ENCODE measurements at places on chromosomes 7 and 10.

- no peak for DNase-seq
Observed at GRCh38 chr7:47301105-47301477, 280.8 kb downstream of the TNS3 start.

- no peak for DNase-seq
Observed at GRCh38 chr10:52220947-52221346, 93.1 kb upstream of the DKK1 start.

- DNase-seq: no peak
Observed at GRCh38 chr7:50202052-50202555, 102.4 kb upstream of the IKZF1 start.

DNA sequence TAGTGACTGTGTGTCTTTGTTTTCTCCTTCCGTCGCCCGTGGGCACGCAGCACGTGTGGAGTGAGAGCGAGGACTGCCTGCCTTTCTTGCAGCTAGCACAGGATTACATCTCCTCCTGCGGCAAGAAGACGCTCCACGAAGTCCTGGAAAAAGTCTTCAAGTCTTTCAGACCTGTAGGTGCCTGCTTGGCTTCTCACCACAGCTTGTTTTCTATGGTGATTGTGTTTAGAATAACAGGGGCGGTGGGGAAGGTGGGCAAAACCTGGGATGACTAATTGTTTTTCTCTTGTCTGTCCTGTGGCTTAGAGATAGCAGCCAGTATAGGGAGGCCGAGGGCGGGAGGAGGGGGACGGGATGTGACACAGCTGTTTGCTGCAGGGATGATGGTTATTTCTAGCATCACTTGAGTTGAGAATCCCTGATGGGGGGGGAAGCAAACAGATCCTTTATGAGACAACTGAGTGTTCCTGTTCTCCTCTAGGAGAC is 11.4 kb downstream of the MTURN start:
- no peak for DNase-seq

GRCh38 chr10:95694665-95695064 is 938 bp upstream of the TCTN3 start:
- no peak for DNase-seq

DNA sequence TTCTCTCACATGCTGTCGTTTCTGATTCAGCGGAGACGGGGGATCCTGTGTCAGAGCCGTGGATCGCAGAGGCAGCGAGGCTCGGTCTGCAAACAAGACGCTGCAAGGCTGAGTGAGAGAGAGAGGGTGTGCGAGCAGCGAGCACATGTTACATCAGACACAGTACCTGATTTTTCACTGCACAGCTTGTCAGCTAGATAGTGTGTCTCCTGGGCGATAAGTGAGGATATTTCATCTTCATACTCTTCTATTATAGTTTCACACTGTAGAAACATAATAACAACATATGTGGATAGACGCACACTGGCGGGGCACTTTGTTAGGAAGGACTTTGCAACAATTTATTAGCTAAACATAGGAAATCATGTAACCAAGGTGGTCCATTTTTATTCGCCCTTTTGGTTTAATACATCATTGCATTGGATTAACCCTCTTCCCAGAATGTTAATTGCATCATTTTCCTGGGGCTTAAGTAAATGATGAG is 39.5 kb downstream of the CNPY1 start:
- DNase-seq: no peak

- no peak for DNase-seq
Observed at GRCh38 chr10:44873160-44873559, 38.0 kb upstream of the TMEM72 start.

DNA sequence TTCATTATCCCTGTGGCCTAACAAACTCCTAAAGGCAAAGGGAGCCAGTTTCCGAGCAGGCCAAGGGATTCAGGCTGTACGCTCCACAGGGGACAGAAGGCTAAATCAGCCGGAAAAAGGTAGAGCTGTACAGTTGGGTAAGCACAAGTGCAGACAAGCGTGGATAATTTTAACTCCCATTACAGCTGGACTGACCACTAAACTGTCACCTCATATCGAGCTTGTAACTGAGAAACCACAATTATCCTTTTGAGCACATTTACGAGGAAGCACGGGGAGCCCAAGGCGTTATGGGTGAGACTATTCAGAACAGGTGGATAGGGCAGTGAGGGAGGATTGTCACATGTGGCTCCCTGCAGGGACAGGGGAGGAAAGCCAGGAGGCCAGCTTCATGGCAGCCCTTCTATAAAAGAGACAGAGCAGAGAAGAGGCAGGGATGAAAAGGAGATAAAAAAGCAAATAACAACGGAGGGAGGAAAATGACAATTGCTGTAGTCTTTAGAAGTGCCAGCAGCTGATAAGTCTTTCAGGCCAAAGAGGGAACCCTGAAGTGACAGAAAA is 288.0 kb downstream of the FGFR2 start:
- no peak for DNase-seq

GRCh38 chr10:17665747-17666146 is 21.8 kb downstream of the STAM start:
- no peak for DNase-seq

- no peak for DNase-seq
Observed at GRCh38 chr7:105723572-105723971, 142.3 kb upstream of the EFCAB10 start.

GRCh38 chr10:100185364-100186252 is at the start of gene ERLIN1:
Gene ERLIN1, minus strand, starts transcription at chr10:100186029. Its CDS starts 403 bp downstream, at chr10:100185626.
- DNase-seq: peak; percentile 78

GRCh38 chr7:155458878-155459699 is 1.2 kb downstream of the EN2 start:
- no peak for DNase-seq

DNA sequence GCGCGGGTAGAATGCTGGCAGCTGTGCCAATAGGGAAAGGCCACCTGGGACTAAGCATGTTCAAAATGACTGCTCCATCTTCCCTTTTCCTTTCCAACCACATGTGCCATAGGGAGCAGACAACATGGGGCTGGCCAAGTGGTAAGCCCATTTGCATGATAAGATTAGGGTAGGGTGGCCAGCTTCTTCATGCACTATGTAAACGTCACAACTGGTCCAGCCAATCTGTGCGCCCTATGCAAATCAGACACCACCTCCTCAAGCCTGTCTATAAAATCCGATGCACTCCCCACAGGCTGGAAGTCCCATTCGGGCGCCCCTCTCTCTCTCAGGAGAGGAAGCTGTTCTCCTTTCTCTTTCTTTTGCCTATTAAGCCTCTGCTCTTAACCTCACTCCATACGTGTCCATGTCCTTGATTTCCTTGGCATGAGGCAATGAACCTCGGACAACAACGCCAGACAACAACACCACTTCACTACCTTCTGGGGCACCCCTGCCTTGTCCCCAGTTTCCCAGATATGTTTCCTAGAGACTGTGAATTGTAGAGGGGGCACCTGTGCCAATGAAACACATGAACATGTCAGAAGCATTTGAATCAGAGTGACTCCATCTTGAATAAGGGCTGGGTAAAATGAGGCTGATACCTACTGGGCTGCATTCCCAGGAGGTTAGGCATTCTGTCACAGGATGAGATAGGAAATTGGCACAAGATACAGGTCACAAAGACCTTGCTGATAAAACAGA is 19.1 kb upstream of the EXOC6 start:
- no peak for DNase-seq

- no peak for DNase-seq
Observed at GRCh38 chr7:151442776-151443496, 3.0 kb upstream of the CRYGN start.

DNA sequence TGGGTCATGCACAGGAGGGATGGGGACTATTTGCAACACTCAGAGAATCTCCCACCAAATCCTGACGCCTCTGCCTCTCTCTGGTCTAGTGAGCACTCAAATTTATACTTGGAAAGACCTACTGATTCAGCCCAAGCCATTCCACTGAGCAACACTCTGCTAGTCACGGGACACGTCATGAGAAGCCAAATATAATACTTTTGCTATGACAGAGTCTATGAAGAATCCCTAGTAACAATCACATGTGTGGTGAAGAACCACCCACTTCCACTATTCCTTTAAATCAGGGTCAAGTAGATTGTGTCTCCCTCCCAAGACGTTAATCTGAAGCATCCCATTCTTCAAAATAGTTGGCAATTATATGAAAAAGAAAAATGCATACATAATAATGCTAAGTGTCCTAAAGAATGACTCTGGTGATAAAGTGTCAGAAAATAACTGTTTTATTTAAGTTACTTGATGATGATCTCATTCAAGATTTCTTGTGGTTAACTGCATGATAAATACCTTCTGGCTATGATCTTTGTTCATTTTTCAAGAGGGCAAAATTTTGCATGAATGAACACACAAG is 28.5 kb downstream of the CHCHD3 start:
- no peak for DNase-seq

- no peak for DNase-seq
Observed at GRCh38 chr10:42650374-42650773, 12.0 kb upstream of the ZNF33B start.

DNA sequence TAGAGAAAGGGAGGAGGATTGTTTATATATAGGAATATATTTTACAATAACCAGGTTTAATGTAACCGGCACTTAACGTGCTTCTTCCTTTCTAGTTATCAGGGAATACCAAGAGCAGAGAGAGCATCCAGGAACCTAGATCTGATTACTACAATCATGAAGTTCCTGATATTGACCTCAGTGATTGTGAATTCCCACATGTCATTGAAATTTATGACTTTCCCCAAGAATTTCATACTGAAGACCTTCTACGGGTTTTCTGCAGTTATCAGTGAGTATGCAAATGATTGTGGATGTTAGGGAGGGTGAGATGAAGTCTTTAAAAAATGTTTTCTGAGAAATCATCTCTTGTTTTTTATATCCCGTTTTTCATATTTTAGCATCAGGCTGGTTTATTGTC is 36.6 kb downstream of the LOXL4 start:
- DNase-seq: no peak

GRCh38 chr10:24889639-24890038 is 62.8 kb downstream of the PRTFDC1 start:
- DNase-seq: no peak

DNA sequence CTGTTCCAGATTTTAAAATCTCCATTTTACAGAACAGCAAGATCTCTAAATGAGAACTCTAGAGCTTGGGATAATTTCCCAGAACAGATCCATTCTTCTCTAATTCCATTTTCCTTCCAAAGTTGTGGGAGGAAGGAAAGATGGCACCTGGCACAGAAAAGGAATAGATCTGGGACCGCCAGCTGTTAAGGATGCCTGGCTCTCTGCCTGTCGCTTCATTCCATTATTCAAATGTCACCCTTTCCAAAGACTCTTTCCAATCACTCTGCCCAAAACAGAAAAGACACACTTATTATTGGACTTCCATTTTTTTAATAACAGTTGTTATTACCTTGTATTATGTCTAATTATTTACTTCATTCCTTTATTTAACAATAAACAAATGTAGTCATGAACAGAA is 751 bp upstream of the OR9A2 start:
- DNase-seq: no peak

GRCh38 chr7:92622030-92622429 is 31.8 kb upstream of the FAM133B start:
- no peak for DNase-seq

GRCh38 chr7:44394112-44394447 is 68.7 kb upstream of the CAMK2B start:
- no peak for DNase-seq

GRCh38 chr7:100069991-100070390 is 11.5 kb downstream of the ZNF3 start:
- DNase-seq: no peak

DNA sequence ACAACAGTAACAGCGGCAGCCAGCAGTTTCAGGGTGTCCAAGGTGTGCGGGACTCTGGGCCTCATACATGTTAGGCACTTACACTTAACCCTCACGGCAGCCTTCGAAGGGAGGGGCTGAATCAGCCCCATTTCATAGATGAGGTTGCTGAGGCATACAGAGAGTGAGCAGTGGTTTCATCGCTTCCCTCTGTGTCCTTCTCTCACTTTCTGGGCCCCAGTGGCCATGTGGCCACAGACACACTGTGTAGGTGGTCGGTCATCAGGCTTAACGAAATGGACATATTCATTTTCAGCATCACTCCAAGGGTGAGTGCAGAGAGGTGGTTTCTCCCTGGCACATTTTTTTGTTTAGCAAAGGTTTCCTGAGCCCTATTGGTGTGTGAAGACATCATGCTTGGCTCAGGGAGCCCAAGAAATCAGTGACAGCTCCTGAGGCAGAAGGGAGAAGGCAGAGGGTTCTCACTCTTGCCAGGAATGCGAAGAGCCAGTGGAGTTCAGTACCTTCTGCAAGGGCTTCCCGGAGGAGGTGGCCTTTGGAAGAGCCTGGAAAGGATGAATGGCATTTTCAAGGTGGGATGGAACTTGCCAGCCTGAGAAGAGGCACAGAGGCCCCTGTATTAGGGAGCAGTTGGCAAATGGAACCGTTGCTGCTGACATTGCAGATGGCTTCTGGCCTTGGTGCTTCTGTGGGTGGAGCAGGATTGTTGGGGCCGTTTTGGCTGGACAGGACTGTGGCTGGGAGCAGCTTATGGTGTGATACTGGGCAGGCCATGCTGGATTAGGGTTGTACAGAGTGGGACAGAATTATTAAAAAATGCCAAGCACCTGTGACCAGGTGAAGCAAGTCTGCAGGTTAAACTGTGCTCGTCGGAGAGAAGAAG is 61.7 kb upstream of the PPIF start:
- DNase-seq: no peak

GRCh38 chr10:118983263-118983662 is 46.3 kb upstream of the NANOS1 start:
- DNase-seq: no peak

DNA sequence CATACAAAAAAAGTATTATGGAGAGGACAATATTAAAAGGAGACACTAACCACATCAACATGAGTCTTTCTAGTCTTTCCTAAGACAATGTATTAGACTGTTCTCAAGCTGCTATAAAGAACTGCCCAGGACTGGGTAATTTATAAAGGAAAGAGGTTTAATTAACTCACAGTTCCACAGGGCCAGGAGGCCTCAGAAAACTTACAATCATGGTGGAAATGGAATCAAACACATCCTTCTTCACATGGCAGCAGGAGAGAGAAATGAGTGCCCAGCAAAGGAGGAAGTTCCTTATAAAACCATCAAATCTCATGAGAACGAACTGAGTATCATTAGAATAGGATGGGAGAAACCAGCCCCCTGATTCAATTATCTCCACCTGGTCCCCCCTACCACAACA is 25.7 kb downstream of the CACNA2D1 start:
- no peak for DNase-seq

- no peak for DNase-seq
Observed at GRCh38 chr10:52170776-52171175, 143.3 kb upstream of the DKK1 start.

GRCh38 chr7:112080441-112080840 is 125.8 kb downstream of the DOCK4 start:
- DNase-seq: no peak

GRCh38 chr10:62459072-62459471 is 84.9 kb downstream of the ZNF365 start:
- no peak for DNase-seq

DNA sequence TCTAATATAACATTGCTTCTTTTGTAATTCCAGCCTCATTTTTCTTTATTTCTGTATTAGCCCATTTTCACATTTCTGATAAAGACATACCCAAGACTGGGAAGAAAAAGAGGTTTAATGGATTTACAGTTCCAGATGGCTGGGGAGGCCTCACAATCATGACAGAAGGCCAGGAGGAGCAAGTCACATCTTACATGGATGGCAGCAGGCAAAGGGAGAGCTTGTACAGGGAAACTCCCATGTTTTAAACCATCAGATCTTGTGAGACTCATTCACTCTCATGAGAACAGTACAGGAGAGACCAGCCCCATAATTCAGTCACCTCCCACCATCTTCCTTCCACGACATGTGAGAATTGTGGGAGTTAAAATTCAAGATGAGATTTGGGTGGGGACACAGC is 510.3 kb downstream of the CNTNAP2 start:
- DNase-seq: no peak

GRCh38 chr7:157016024-157016351 is 5.5 kb upstream of the MNX1 start:
- DNase-seq: no peak

GRCh38 chr7:157270060-157270444 is 66.8 kb upstream of the DNAJB6 start:
- no peak for DNase-seq
